ENCODE measurements at places on chromosomes 7 and 10. TPM values are rescaled to one million over a fixed set of nuclear protein-coding genes. Genes with fewer than 3 reads are reported as not detected.

- H3K4me1 ChIP-seq, result no peaks in the 10 kb centered on the region
- no peak for DNase-seq
- no peak overlapping the region for H3K27ac ChIP-seq
- H3K36me3 ChIP-seq, result no peaks in the 10 kb centered on the region
Observed at GRCh38 chr7:132045002-132045401, 488.6 kb upstream of the PODXL start.

DNA sequence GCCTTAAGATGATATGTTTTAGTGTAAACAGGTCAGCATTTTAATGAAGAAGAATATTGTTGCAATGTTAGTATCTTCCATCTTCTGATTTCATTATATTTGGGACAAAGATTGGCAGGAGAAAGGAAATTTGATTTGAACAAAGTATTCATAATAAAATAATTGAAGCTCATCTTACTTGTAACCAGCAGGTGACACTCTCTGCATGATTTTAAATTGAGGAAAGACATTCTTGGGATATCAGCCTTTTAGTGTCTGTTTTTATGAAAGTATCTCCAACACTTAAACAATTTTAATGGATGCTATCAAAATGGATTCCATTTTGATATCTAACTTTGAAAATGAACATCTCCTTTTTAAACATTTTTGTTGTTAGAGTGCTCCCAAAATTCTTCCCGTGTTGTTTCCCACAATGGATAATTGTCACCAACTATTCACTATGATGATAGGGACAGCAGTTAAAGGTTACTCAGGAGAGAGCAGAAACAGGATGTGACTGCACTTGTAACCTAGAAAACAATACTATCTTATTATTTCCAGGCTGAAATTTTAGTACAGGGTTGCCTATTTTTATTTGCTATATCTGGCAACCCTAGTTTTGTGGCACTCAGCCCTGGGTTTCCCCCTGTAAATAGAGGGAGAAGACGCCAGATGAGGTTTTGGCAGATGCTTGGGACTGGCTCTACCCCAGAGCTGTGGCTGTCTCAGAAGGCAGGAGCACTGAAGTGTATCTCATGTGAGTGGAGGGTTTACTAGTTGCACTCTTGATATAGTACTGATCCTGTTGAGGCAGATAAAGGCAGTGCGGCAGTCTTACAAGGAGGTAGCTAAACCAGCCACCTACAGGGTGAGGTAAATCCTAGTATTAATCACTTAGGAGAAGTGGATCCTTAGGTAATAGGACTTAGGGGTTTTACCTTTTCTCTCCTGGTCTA, 31.0 kb upstream of the ABCB4 start:
- H3K27me3 ChIP-seq, result no peaks in the 10 kb centered on the region
- no peak overlapping the region for H3K4me3 ChIP-seq

GRCh38 chr7:29971566-29972314, 17.9 kb downstream of the SCRN1 start:
- DNase-seq, result no peak
- no peak overlapping the region for H3K4me3 ChIP-seq
- H3K36me3 ChIP-seq, result no peaks in the 10 kb centered on the region

GRCh38 chr10:88297103-88297502, 286.0 kb downstream of the RNLS start:
- H3K27ac ChIP-seq, result no peak overlapping the region
- DNase-seq, result no peak
- H3K4me1 ChIP-seq, result peaks cover 12% of the 10 kb centered on the region
- no peaks in the 10 kb centered on the region for H3K36me3 ChIP-seq
- no peak overlapping the region for H3K4me3 ChIP-seq

- H3K4me3 ChIP-seq, result no peak overlapping the region
- no peak for DNase-seq
- no peaks in the 10 kb centered on the region for H3K36me3 ChIP-seq
- no peaks in the 10 kb centered on the region for H3K4me1 ChIP-seq
Observed at GRCh38 chr10:69685426-69685801, 55.4 kb downstream of the FAM241B start.

- DNase-seq, result peak; percentile 41
- peaks cover 14% of the 10 kb centered on the region for H3K4me1 ChIP-seq
- no peak overlapping the region for H3K27ac ChIP-seq
- no peak overlapping the region for H3K4me3 ChIP-seq
- H3K27me3 ChIP-seq, result no peaks in the 10 kb centered on the region
- H3K36me3 ChIP-seq, result no peaks in the 10 kb centered on the region
Observed at GRCh38 chr10:112519133-112519761, 72.2 kb downstream of the VTI1A start.

DNA sequence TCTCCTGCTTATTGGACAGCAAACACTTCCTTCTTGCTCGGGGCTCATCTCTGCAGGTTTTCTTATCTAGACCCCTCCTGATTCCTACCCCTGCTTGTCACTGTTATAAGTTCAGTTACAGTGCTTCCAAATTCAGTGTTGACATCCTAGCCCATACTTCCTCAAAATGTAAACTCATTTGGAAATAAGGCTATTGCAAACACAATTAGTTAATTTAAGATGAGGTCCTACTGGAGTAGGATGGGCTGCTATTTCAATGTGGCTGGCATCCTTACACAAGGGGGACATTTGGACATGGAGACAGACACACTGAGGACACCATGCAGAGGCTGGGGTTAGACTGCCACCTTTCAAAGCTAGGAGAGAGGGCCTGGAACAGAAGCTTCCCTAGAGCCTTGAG, 85.2 kb upstream of the NPVF start:
- H3K4me3 ChIP-seq, result no peak overlapping the region
- no peaks in the 10 kb centered on the region for H3K4me1 ChIP-seq
- no peaks in the 10 kb centered on the region for H3K36me3 ChIP-seq
- H3K27ac ChIP-seq, result no peak overlapping the region
- DNase-seq, result no peak

GRCh38 chr10:96978621-96979154, 146.6 kb downstream of the LCOR start:
- no peak overlapping the region for H3K4me3 ChIP-seq
- peak overlapping the region; percentile 4 for H3K27ac ChIP-seq
- DNase-seq, result peak; percentile 28
- H3K4me1 ChIP-seq, result peaks cover 11% of the 10 kb centered on the region
- H3K36me3 ChIP-seq, result peaks cover 19% of the 10 kb centered on the region

DNA sequence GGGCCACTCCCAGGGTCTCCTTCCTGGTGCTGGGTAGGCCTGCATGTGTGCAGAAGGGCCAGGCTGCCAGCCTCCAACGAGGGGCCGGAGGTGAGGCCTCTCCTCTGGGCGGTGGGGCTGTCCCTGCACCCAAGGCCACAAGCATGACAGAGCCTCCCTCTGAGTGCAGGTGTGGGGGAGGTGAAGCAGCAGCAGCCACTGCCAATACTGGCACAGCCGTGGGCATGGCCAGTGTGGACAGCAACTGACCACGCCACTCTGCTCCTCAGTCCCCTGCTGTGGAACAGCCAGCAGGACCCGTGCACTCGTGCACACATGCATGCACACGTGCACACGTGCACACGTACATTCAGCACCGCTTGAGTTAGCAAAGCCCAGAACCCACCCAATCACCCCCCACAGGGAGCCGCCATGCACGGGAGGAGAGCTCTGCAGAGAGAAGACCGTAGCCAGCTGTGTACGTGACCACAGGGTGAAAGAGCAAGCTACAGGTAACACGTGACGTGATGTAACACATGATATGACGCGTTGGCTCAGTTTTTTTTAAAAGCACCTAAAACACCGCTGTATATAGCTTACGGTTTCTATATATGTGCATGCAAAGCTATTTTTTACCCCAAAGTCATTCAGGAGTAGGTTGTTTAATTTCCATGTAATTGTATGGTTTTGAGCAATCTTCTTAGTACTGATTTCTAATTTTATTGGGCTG, 23.1 kb downstream of the PAPOLB start:
- H3K36me3 ChIP-seq, result no peaks in the 10 kb centered on the region
- no peak for DNase-seq
- H3K4me3 ChIP-seq, result no peak overlapping the region
- H3K4me1 ChIP-seq, result no peaks in the 10 kb centered on the region
- H3K27ac ChIP-seq, result no peak overlapping the region
- no peaks in the 10 kb centered on the region for H3K27me3 ChIP-seq

DNA sequence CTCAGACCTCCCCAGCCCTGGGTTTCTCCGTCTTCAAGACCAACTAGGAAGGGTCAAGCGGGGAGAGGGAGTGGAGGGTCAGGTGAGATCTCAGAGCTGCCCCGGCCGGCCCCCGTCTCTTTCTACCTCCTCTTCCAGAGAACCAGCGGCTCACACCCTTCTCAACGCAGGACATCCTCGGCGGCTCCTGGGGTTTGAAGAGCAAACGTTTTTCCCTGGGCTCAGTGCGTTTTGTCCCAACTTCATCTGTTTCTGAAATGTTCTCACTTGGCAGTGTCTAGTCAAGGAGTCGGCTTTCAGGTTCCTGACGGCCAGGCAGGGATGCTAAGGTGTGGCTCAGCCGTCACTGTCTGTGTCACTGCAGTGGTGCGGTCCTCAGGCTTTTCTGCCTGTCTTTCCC, 416.4 kb upstream of the FOXK1 start:
- DNase-seq, result no peak
- H3K27me3 ChIP-seq, result peaks cover 8% of the 10 kb centered on the region
- H3K4me3 ChIP-seq, result no peak overlapping the region

The PPP1R17 gene
- total RNA-seq, result not detected

The SFTPA1 gene
- total RNA-seq, result not detected

The CYP17A1 gene
- not detected for total RNA-seq

The INA gene
- total RNA-seq, result 0.10 TPM
